Glutamatergic neuron (in vitro differentiated cells): ENCODE measurements at places on chromosomes 2 and 18.
A peak's percentile ranks its signal among the peaks of the same experiment; 100 is the strongest.

GRCh38 chr2:84861539-84861938 lies 19.3 kb downstream of the TRABD2A start:
- H3K4me3 ChIP-seq = no peak overlapping the region
- H3K27ac ChIP-seq = no peak overlapping the region
- H3K27me3 ChIP-seq = peaks cover 4% of the 10 kb centered on the region
- H3K4me1 ChIP-seq = no peaks in the 10 kb centered on the region

DNA sequence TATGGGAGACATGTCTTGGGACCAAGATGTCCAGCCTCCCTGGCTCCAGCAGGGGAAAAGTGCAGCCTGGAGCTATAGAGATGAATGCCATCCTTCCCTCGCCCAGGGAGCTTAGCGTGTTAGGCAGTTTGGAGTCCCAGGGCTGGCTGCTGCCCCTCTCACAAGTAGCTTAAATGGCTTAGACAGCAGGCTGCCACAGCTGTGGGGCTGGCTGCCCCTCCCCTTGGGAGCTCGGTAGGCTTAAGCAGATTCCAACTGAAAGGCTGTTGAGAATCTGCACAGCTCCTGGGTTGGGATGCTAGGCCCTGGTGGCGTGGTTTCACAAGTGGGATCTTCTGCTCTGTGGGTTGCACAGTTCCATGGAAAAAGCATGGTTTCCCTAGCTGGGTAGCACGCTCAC lies 940.5 kb upstream of the DDX18 start:
- H3K4me1 ChIP-seq = no peaks in the 10 kb centered on the region
- peaks cover 9% of the 10 kb centered on the region for H3K36me3 ChIP-seq
- H3K4me3 ChIP-seq = no peak overlapping the region

DNA sequence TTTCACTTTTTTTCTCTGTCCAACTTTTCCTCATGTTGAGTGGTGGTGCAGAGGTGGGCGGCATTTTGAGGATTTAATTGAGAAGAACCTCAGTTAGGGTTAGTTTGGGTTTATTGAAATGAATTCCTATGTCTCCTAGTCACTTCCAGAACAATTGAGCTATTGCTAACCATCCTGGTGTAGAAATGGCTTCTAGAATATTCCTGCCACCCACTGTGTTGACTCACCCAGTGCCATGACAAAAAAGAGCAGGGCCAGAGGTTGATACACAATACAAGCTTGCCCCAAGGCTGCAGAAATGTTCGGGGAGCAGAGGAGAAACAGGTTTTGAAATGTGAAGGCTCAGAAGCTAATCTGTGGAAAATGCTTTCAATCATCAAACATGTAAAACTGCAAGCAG lies 167.1 kb upstream of the TRIB2 start:
- DNase-seq = no peak
- H3K4me3 ChIP-seq = no peak overlapping the region
- peaks cover 2% of the 10 kb centered on the region for H3K4me1 ChIP-seq
- no peaks in the 10 kb centered on the region for H3K27me3 ChIP-seq

GRCh38 chr2:151475071-151475470 lies 65.4 kb downstream of the RIF1 start:
- no peaks in the 10 kb centered on the region for H3K27me3 ChIP-seq
- H3K36me3 ChIP-seq = no peaks in the 10 kb centered on the region
- no peak overlapping the region for H3K27ac ChIP-seq
- DNase-seq = no peak

GRCh38 chr2:152550386-152550785 lies 166.9 kb downstream of the PRPF40A start:
- no peaks in the 10 kb centered on the region for H3K36me3 ChIP-seq
- H3K27me3 ChIP-seq = peaks cover 5% of the 10 kb centered on the region
- no peak for DNase-seq
- no peak overlapping the region for H3K4me3 ChIP-seq
- peaks cover 37% of the 10 kb centered on the region for H3K4me1 ChIP-seq

DNA sequence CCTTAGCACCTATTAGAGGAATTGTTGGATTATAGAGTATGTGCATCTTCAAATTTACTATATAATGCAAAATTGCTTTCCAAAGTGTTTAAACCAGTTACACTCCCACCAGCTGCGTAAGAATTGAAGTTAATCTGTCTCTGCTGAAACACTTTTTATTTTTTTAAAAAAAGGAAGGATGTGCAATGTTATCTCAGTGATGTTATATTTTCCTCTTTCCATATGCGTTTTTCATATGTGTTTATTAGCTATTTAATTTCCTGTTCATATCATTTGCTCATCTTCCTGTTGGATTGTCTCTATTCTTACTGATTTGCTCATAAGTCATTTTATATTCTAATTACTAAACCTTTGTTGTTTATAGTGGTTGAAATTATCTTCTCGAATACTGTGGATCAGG lies 63.2 kb upstream of the RFX8 start:
- no peak overlapping the region for H3K4me3 ChIP-seq
- H3K27me3 ChIP-seq = peaks cover 2% of the 10 kb centered on the region
- no peak overlapping the region for H3K27ac ChIP-seq
- no peaks in the 10 kb centered on the region for H3K36me3 ChIP-seq

GRCh38 chr2:199760574-199760973 lies 90.4 kb downstream of the FTCDNL1 start:
- peaks cover 10% of the 10 kb centered on the region for H3K4me1 ChIP-seq
- H3K36me3 ChIP-seq = no peaks in the 10 kb centered on the region
- no peak for DNase-seq
- no peaks in the 10 kb centered on the region for H3K27me3 ChIP-seq

DNA sequence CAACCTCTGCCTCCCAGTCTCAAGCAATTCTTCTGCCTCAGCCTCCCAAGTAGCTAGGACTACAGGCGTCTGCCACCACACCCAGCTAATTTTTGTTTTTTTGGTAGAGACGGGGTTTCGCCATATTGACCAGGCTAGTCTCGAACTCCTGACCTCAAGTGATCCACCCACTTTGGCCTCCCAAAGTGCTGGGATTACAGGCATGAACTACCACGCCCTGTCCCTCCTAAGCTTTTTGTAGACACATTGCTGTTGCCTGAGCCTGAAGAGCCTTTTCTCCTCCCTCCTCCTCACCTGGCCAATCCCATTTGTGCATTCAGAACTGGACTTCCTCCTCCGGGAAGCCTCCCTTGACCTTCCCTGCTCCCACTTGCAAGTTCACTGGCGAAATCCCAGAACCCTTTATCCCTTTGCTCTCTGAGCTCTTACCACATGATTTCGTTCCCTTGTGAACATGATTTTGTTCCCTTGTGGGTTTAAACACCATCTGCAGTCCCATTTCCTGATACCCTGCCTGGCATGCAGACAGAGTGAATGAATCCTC lies 2.6 kb downstream of the C2orf72 start:
- H3K4me1 ChIP-seq = no peaks in the 10 kb centered on the region
- no peaks in the 10 kb centered on the region for H3K36me3 ChIP-seq
- H3K27ac ChIP-seq = no peak overlapping the region
- DNase-seq = no peak

DNA sequence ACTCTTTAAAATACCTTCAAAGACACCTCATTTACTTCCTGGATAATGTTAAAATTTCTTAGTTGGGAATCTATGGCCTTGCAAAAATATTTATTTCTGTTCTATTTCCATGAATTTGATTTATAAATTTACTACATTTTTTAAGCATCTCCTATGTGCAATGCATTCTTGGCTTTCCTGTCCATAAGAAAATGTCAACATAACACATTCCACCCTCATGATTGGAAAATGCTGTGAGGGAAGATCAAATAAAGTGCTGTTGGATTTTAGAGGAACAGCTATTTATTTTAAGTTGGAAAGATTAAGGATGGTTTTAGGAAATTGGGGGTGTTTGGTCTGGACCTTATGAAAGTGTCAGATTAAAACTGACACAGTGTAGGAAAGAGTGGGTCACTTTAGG lies 45.4 kb upstream of the MC4R start:
- H3K4me1 ChIP-seq = no peaks in the 10 kb centered on the region
- H3K36me3 ChIP-seq = no peaks in the 10 kb centered on the region
- H3K4me3 ChIP-seq = no peak overlapping the region

GRCh38 chr2:64524604-64525316 lies 632 bp downstream of the AFTPH start:
- H3K4me3 ChIP-seq = peak overlapping the region; percentile 100
- peaks cover 9% of the 10 kb centered on the region for H3K4me1 ChIP-seq
- H3K36me3 ChIP-seq = no peaks in the 10 kb centered on the region

- DNase-seq = no peak
- peaks cover 2% of the 10 kb centered on the region for H3K27me3 ChIP-seq
- H3K36me3 ChIP-seq = no peaks in the 10 kb centered on the region
- H3K4me3 ChIP-seq = no peak overlapping the region
- H3K27ac ChIP-seq = no peak overlapping the region
Observed at GRCh38 chr18:73355121-73355520, 487.3 kb upstream of the NETO1 start.

DNA sequence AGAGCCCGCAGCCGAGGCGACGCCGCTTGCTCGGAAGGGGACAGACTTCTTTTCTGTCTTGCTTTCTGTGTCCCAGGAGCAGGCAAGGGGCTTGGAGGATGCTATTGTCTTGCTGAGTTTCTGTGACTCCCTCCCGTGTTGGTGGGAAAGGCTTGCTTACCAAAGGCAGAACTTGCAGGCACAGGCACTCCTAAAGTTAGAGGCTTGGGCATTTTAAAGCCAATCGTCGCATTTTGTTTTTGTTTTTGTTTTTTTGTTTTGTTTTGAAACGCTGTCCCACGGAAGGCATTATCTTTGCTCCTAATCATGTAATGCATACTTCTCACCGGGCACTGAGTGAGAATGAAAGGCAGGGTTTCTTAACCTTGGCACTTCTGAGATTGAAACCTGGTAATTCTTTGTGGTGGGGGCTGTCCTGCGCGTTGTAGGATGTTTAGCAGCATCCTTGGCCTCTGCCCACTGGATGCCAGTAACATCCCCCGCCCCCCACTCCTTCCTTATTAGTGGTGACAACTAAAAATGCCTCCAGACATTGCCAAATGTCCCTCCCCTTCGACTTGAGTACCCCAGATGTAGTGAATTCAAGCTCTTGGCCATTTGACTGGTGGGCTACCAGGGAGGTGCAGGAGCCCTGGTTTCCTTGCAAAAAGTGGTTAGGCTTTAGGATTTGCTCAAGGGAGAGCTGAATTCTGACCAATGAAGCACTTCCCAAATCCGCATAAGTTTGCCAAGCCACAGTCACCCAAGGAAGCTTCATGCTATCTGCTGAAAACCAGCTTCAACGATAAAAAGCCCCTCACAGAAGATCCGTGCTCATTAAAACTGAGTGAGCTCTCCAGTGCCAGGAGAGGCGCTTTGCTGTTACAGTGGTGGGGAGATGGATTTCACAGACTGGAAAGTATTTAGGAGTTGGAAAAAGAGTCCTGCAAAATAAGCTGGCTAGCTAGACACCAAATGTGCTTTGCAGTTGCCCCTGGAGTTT lies 1.2 kb downstream of the ANTXR1 start:
- peaks cover 2% of the 10 kb centered on the region for H3K27me3 ChIP-seq
- peak overlapping the region; percentile 84 for H3K27ac ChIP-seq
- H3K4me1 ChIP-seq = peaks cover 11% of the 10 kb centered on the region
- no peak for DNase-seq
- peak overlapping the region; percentile 87 for H3K4me3 ChIP-seq

DNA sequence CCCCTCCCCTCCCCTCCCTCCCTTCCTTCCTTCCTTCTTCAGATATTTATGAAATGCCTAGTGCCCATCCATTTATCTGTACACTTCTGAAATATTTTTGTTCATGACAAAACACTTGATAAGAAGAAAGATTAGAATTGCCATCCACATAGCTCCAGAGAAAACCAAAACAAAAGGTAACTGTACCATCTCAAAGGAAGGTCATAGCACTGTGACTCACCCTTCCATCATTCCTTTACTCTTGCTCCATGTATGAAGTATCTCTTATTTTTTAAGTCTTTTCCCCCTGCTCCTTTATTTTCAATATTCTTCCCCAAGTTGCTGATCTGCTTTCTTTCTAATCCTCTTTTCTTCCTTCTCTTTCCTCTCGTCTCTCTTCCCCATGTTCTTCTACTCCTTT lies 9.9 kb downstream of the CNTNAP5 start:
- H3K4me3 ChIP-seq = no peak overlapping the region
- no peak overlapping the region for H3K27ac ChIP-seq
- no peaks in the 10 kb centered on the region for H3K36me3 ChIP-seq
- peaks cover 1% of the 10 kb centered on the region for H3K4me1 ChIP-seq

GRCh38 chr2:215383652-215384279 lies 52.1 kb downstream of the FN1 start:
- H3K4me3 ChIP-seq = no peak overlapping the region
- H3K27ac ChIP-seq = no peak overlapping the region
- H3K36me3 ChIP-seq = no peaks in the 10 kb centered on the region
- no peaks in the 10 kb centered on the region for H3K4me1 ChIP-seq
- H3K27me3 ChIP-seq = no peaks in the 10 kb centered on the region

DNA sequence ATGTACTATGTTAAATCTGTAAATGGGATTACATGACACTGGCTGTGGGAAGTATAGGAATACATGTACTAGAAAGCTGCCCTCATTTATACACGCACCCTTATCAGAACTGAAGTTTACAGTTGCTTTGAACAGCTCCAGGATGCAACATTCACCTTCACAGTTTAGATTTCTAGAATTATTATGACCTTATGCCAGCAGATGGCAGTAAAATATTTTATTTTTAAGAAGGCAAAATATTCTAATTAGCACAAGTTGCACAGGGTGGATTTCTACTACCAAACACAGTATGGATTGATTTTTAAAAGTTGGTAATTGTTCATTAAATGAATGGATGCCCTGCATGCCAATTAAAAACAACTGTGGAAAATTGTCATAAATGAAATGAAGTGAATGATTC lies 670.4 kb downstream of the KCNJ3 start:
- no peaks in the 10 kb centered on the region for H3K36me3 ChIP-seq
- no peaks in the 10 kb centered on the region for H3K4me1 ChIP-seq
- H3K4me3 ChIP-seq = no peak overlapping the region
- no peak overlapping the region for H3K27ac ChIP-seq
- no peak for DNase-seq
